Left cardiac atrium (tissue), 4 donors: ENCODE measurements at places on chromosomes 16 and 17. TPM values are rescaled to one million over a fixed set of nuclear protein-coding genes. Genes with fewer than 3 reads are reported as not detected.

The CIBAR2 gene
- total RNA-seq: not detected

The TBC1D3G gene
- total RNA-seq: not detected

The PTX4 gene
- not detected for total RNA-seq

The KRT27 gene
- total RNA-seq: not detected

The KRTAP4-1 gene
- not detected for total RNA-seq

The OTOP2 gene
- total RNA-seq: not detected

The TSNAXIP1 gene
- total RNA-seq: 0.55 TPM

The ASPA gene
- 5.0 TPM for total RNA-seq

The CDK5RAP3 gene
- 66.3 TPM for total RNA-seq

The HOXB5 gene
- total RNA-seq: 0.41 TPM

The SLC16A5 gene
- total RNA-seq: 14.3 TPM

The SLC5A11 gene
- not detected for total RNA-seq

The TCAP gene
- total RNA-seq: 2,797 TPM

The TRPV2 gene
- 21.1 TPM for total RNA-seq

The RNF157 gene
- 11.1 TPM for total RNA-seq

The KRTAP2-1 gene
- not detected for total RNA-seq

The BEAN1 gene
- total RNA-seq: 1.6 TPM

The KRT33A gene
- not detected for total RNA-seq

The CHRNE gene
- 36.8 TPM for total RNA-seq

The CHST6 gene
- total RNA-seq: 4.6 TPM

The OR2C1 gene
- total RNA-seq: 0.18 TPM

The KRT33B gene
- total RNA-seq: not detected

The CDH8 gene
- 0.39 TPM for total RNA-seq

The CTRB2 gene
- not detected for total RNA-seq

The CDH3 gene
- 0.68 TPM for total RNA-seq

The MFSD6L gene
- total RNA-seq: not detected

The BCO1 gene
- 0.13 TPM for total RNA-seq
